ENCODE measurements at places on chromosomes 6 and 20.
A peak's percentile ranks its signal among the peaks of the same experiment; 100 is the strongest.

- peak; percentile 84 for DNase-seq
Observed at GRCh38 chr6:15284743-15285142, 38.9 kb downstream of the JARID2 start.

DNA sequence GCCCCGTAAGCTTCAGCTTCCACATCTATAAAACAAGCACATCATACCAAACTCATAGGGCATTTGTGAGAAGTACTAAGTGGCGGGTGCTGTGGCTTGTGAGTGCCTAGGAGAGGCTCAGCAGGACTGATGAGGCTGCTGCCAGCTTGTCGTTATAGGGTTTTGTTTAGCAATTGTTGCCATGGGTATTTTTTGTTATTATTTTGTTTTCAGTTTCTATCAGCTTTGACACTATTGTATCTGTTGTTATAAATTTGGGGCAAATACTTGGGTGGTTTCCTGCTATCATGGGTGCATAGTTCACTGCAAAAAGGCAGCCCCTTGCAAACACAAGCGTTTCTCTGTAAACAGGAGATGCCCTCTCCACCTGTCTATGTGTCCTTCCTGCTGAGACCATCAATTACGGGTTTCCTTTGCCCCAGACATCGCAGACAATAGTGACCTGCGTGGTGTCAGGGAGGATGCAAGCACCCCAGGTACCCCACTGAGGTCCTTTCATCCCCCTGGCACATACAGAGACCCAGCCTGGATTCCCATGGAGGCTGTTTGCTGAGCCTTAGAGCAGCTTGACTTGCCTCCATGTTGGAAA, 3.1 kb upstream of the CCDC167 start:
- DNase-seq = no peak

DNA sequence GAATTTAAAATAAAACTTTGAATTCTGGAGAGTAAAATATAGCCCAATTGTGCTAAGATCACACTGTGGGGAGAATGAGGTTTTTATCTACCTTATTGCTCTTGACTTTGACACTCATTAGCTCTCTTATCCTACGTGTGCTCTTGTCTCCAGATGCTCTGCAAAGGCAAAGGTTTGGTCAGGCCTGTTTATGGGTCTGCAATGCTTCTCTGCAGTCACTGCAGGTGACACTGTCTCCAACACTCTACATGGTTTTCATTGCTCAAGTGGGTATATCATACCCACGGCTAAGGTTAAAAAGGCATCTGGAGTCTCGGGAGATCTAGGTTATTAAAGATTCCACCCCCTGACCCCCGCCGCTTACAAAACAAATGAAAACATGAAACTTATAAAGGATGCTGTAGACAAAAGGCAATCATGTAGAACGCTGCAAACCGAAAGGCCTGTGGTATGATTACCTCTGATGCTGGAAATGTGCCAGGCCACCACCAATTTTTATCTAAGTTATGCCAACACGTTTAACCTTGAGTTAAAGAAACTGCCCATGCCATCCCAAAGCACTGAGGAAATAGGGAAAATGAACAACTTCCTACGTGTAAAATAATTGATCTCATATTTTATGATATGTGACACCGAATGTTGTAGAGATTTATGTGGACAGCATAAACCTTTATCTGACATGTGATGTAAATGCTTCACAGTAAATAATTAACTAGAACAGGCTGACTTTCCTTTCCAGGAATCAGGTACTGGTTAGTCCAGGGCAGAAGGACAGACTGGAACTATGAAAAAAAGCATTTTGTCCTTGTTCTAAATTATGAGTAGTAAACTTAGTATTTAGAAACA, 238.2 kb upstream of the NOX3 start:
- DNase-seq = no peak

DNA sequence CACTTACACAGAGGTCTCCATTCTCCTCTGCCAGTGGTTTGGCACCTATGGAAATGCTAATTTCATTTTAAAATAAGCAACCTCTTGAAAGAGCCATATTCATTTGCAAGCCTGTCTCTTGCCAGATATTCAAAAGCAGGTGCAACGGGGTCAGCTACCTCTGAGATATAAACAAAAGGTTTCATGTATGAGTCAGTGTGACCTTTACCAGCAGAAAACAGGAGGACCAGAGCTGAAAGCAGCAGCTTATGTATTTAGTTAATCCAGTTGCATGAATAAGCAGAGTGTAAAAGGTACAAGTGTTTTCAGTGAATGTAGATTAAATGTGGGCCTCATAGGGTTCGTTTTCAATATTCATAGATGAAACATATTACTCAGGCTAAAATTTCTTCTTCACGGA, 56.0 kb downstream of the TENT5A start:
- no peak for DNase-seq

- no peak for DNase-seq
Observed at GRCh38 chr6:50437901-50438300, 275.4 kb upstream of the TFAP2D start.

- DNase-seq = no peak
Observed at GRCh38 chr6:46022106-46022948, 6.7 kb upstream of the CLIC5 start.

DNA sequence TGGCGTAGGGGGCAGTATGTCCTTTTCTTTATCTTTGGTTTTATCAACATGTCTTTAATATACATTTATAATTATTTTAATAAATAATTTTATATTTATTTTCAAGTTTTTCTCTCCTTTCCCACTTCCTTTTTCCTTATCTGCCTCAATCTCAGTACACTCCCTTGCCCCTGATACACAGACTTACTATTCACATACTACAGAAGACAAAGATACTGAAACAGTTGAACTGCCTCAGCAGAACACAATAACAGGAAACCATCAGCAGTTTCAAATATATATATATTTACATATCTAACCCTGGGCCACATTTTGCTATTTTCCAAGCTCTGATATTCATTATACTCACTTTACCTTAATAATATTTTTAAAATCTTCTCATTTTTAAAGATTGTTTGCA, 19.8 kb downstream of the IBTK start:
- DNase-seq = no peak

GRCh38 chr6:130076512-130076911, 58.1 kb downstream of the L3MBTL3 start:
- DNase-seq = peak; percentile 13

GRCh38 chr6:31780507-31781243, 3.5 kb upstream of the VWA7 start:
- no peak for DNase-seq

GRCh38 chr6:84137051-84137375, 90.4 kb downstream of the CEP162 start:
- DNase-seq = no peak

DNA sequence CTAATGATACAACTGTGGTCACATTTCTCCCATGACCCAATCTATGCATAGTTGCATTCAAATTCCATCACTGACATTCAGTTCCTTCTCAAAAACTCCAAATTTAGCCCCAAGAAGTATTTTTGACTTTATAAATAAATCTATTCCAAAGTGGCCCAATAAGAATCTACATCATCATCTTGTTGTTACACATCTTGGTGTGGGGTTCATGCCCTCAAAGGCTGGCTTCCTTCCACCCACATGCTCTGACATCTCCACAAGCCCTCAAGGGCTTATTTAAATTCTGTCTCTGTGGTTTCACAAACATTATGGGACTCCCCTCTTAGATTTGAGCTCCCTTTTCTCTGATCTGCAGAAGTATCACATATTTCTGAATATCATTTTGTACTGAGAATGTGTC, 585.3 kb upstream of the BTBD3 start:
- DNase-seq = no peak

- no peak for DNase-seq
Observed at GRCh38 chr6:138592749-138593123, 93.4 kb upstream of the NHSL1 start.

GRCh38 chr6:129672341-129672682, 37.7 kb downstream of the ARHGAP18 start:
- no peak for DNase-seq

DNA sequence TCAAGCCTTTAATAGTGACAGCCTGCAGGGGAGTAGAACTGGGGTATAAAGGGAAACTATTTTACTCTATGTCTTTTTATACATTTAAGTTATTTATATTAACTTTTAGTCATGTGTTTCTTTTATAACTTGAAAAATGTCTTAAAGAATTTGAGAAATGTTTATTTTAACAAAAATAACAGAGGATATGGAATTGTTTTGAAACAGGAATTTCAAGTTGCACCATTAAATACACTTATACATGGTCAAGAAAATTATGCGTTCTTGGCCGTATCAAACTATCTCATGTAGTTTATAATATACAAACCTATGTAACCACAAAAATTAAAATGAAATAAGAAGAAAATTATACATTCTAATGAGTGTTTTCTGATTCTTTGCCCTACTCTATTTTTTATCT, 282.7 kb downstream of the GRIK2 start:
- no peak for DNase-seq
